Aorta (tissue), 5 donors: ENCODE measurements at places on chromosomes 2 and 18.

DNA sequence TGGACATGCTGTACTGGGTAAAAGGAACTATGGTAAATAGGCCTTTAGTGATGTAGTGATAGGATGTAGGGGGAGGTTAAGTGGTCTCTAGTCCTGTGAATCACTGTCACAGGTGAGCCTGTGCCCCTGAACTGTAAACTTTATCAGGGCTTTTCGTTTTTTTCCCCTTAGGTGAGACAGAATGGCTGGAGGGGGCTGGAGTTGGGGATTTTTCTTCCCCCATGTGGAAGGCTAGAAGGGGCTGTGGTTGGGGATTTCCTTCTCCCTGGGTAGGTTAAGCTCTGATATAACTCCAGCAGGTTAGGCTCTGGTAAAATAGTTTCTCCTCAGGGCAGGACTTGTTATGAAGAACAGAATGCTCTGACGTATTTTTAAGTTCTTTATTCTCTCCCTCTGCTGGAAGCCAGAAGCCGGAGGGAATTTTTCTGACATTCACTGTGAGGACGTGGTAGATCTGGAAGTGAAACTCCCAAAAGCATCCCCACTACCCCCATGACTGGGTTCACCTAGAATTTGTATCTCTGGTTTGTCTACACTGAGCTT lies 28.5 kb downstream of the PIKFYVE start:
- no peak for DNase-seq

DNA sequence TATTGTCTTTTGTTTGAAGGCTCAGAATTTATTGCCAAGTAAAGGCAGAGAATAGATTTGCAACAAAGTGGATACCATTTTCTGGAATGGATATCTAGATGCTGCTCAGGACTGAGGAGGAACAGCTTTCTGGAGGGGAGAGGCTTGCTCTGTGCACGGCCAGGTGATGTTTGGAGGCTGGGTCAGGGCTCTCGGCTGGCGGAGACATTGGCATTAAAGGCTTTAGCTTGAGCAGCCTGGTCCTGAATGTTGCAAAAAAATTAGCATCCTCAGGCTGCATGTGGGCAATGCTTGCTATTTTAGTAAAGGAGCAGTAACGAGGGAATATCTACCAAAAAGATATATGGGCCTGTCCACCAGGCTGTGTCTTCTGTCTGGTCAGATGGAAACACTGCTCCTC lies 20.4 kb downstream of the RNF144A start:
- no peak for DNase-seq

- DNase-seq, result no peak
Measured at GRCh38 chr2:169771021-169771420, 27.6 kb upstream of the SSB start.

- no peak for DNase-seq
Measured at GRCh38 chr18:70331456-70332097, 42.7 kb downstream of the SOCS6 start.

DNA sequence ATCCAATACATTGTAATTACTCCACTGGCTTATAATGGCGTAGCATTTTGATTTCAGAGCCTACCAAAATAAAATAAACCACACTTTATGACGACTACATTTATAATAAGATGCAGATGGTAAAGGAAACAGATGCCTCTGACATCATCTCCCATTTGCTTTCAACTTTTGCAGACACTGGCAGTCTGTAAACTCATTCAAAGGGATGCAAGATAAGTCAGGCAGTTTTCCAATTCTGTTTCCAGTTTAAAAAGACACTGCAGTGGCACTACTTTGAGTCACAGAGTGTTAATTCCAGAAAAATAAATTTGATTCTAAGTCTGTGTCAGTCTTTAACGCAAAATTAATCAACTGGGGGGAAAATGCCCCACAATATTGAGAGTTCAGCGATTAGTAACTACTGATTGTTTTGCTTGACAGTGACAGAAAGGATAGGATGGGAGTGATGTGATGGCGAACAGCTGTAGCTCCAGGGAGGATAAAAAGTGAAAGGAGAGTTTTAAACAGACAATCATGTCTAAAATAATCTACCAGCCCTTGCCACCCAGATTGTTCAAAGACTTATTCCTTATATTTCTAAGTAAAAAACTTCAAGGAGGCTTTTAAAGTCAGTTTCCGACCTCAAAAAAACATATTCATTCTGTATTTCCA lies 6.7 kb downstream of the DSEL start:
- DNase-seq, result no peak

GRCh38 chr2:205714789-205715720 lies 32.8 kb downstream of the NRP2 start:
- DNase-seq, result no peak

DNA sequence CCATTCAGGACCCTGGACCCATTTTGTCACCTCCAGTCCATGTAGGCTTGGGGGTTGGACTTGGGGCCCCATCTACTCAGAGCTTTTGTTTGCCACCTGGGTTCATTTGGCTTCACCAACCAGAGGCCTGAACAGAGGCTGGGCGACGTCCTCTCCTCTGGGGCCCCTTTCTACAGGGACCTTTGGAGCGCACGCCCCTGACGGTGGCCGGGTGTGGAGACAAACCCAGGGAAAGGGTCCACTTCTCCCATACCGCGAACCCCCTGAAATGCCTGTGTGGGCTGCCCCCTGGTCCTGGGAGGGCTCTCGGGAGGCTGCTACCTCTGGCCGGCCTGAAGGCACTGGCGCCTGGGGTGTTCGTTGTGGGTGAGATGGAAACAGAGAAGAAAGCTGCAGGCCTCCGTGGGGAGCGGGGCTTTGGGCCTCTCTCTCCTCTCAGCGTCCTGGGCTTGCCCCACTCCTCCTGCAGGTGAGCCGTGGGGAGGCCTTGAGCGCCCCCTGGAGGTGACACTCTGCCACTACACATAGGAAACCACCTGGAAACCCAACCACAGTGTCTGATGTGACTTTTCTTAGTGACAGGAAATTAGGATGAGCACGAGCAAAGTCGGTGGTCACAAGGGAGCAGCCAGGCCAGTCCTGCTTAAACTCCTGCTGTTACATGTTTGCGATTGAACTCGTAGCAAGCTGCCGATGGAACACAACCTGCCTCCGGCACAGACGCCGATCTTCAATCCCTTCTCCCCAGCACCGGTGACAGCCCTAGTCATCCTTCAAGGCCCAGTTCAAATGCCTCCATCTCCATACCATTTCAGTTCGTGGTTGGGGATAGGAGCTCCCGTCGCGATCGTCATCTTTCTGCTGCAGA lies 12.0 kb upstream of the NTSR2 start:
- DNase-seq, result no peak

GRCh38 chr2:169716238-169716886 lies 17.3 kb upstream of the KLHL23 start:
- DNase-seq, result no peak

DNA sequence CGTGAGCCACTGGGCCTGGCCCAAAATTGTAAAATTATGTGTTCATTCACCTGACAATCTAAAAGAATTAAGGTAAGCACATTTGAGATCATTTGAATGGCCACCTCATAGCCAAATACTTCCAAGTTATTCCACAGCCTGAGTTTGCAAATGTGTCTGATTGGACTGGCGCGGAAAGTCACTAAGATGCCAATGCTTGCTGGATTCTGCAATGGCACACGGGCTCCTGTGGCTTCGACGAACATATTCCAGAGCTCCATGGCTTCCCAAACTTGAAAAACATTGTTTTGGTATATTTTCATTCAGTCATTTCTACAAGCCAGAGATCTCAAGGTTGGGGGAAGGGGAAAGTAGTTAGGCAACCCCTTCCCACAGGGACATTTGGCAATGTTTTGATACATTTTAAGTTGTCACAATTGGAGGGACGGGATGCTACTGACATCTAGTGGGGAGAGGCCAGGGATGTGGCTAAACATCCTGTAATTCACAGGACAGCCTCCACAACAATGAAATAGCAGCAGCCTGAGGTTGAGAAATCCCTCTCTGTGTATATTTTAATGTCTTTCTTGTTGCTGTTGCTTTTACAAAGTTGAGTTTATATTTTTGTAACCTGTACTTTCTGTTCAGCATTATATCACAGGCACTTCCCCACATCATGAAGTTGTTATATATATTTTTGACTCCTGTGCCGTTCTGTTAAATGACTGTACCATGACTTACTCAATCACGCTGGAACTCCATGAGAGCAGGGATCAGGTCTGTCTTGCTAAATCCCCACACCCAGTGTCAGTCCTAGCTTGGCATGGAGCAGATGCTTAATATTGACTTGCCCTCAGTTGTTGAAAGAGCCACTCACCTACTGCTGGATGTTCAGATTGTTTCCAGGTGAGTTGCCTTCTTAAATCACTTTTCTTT lies 56.9 kb downstream of the COL4A4 start:
- DNase-seq, result no peak

DNA sequence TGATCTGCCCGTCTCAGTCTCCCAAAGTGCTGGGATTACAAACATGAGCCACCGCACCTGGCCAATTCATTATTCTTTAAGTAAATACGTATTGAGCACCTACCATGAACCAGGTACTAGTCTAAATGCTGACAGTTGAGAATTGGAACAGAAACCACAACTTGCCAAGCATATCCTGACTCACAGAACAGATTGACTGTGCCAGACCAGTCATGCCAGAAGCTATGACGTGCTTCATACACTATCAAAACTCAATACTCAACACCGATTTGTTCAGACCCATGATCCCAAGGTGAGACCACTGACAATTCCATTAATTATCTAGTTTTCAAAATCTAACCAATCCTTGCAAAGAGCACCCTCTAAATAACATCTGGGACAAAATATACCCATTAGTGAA lies 148.6 kb downstream of the B3GNT2 start:
- DNase-seq, result no peak

- DNase-seq, result no peak
Measured at GRCh38 chr2:210798180-210798579, 241.8 kb downstream of the CPS1 start.

DNA sequence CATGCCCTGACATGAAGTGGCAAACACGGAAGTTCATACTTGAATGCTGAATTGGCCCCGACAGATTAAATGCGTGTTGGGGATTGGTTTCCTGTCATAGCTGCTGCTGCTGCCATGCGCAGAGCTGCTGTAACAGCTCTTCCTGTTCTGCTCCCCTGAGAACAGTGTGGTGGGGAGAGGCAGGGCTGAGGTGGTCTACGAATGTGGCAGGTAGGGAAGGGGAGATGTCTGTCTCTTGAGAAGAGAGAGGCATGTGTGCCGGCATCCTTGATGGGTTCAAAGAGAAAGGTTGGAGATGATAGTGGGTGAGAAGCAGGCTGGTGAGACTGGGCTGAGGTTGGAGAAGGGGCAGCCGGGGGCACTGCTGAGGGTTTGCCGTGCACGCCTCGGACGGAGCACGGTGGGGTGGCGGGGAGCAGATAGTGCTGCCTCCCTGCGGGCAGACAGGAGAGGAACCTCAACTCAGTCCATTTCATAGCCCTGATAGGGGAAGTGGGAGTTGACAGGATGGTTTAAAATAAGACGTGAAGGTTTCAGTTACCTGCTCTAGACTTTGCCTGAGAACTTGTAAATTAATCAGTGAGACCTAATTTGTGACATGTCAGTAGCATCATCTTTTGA lies 46.1 kb downstream of the TMEM185B start:
- peak; percentile 64 for DNase-seq

GRCh38 chr2:20366672-20367116 lies 16.1 kb upstream of the PUM2 start:
- no peak for DNase-seq

DNA sequence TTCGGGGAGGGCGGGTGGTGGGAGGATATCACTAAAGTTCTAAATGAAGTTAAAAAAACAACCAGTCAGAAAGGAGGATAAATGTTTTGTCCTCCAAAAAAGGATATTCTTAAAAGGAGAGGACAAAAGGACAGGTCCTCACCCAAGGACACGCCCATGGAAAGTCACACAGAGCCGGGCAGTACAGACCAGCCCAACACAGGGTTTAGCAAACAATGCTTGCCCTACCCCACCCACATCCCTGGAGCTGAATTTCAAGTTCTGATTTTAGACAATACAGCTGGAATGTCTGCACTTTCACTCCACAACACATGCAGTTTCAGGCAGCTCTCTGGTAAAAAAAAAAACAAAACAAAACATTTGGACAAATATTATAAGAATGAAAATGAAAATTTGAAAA lies 67.9 kb downstream of the SLC9A4 start:
- DNase-seq, result no peak

DNA sequence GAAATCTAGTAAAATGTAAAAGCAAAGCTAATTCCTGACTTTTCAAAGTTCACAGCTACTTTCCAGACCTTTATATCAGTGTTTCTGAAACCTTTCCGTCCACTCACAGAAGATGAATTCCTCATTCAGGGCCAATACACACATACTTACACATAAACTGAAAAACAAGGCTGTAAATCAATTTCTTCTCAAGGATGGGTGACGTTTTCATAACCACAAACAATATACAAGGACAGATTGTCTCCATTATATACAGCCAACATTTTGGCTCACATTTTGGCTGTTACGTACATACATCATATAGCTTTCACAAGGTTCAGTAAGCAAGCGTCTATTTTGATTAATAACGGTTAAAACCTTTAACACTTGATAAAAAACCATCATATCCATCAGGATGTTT lies 1.4 kb downstream of the RPRD1A start:
- no peak for DNase-seq

DNA sequence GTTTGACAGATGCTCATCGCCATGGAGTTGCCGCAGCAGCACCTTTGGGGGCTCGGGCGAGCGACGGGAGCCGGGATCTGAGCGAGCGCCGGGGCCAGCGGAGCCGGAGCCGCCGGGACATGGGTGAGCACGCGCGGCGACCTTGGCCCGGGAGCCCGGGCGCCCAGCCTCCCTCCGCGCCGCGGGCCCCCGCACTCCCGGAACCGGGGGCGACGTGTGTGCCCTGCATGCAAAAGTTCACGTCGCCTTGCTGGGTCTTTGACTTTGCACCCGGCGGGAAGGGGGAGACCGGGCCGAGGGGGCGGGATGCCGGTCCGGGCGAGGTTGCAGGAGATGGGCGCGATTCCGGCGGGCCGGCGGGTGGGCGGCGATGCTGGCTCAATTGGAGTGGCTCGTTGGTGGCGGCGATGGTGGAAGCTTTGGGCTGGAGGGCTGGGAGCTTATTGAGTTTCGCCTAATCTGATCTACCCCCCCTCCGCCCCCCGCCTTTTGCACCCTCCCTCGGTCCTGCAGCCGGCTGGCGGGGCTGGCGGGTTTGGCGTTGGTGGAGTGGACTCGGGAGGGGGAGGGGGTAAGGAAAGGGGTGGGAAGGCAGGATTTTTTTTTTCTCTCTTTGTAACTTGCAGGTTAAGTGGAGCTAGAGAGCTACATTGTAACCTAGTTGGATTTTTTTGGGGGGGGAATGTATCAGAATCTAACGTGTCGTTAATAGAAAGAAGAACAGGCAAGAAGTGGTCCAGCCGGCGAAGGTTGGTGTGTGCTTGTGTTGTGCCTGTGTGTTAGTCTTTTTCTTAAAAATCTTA lies at the start of gene SETBP1:
TSS of gene SETBP1 (plus strand) at position 616 of the 803 bp plus-strand sequence. CDS start 20,459 bp downstream, outside the sequence.
- peak; percentile 90 for DNase-seq
